ENCODE measurements at places on chromosomes 11 and 22. TPM values are rescaled to one million over a fixed set of nuclear protein-coding genes. Genes with fewer than 3 reads are reported as not detected.

HEPN1 gene
- total RNA-seq: 0.09 TPM

IL17REL gene
- not detected for total RNA-seq

NLRP14 gene
- 0.09 TPM for total RNA-seq

RCE1 gene
- total RNA-seq: 15.2 TPM

DGCR6L gene
- total RNA-seq: 46.8 TPM

MISFA gene
- 0.54 TPM for total RNA-seq

TSPO gene
- 300 TPM for total RNA-seq

MAP6 gene
- total RNA-seq: 0.27 TPM

KCNK7 gene
- total RNA-seq: 0.18 TPM

MFRP gene
- not detected for total RNA-seq

B3GAT1 gene
- 0.09 TPM for total RNA-seq

LIPT2 gene
- total RNA-seq: 1.5 TPM

SLC1A2 gene
- total RNA-seq: under 0.01 TPM

PRODH gene
- under 0.01 TPM for total RNA-seq

OR51B2 gene
- total RNA-seq: not detected

OR9I1 gene
- not detected for total RNA-seq

SLC35C1 gene
- 7.4 TPM for total RNA-seq

ABCC8 gene
- not detected for total RNA-seq

ZFTA gene
- 21.8 TPM for total RNA-seq

RASL10A gene
- 0.09 TPM for total RNA-seq

OR5P2 gene
- total RNA-seq: 0.09 TPM

C22orf31 gene
- total RNA-seq: not detected

SCGB1D2 gene
- total RNA-seq: not detected

FXYD2 gene
- 0.81 TPM for total RNA-seq

EIF4G2 gene
- 867 TPM for total RNA-seq

Data from endothelial cell of coronary artery (primary cell).